ENCODE measurements at places on chromosomes 16 and 17.
A peak's percentile ranks its signal among the peaks of the same experiment; 100 is the strongest.

DNA sequence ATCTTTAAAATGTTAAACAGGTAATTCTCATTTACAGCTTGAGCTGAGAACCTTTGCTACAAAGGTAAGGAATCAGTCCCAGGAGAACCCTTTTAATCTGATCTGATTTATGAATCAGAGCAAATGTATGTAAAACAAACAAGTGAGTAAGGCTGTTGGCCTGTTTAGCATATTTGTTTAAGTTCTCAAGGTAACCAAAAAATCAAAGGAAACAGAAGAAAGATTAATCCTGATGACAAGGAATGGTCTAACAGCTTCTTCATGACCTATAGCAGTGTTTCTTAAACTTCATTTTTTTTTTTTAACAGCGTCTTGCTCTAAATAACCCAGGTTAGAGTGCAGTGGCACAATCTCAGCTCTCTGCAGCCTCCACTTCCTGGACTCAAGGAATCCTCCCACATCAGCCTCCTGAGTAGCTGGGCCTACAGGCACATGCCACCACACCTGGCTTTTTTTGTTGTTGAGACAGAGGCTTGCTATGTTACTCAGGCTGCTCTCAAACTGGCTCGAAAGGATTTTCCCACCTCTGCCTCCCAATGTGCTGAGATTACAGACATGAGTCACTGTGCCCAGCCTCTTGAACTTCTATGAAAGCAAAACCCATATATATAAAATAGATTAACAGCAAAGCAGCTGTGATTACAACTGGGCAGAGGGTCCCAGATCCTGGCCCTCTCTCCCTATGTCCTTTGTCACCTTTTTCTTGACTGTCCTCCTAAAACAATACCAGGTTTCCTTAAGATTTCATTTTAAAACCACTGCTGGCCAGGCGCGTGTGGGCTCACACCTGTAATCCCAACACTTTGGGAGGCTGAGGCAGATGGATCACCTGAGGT lies 5.1 kb upstream of the JPT1 start:
- DNase-seq = peak; percentile 52

DNA sequence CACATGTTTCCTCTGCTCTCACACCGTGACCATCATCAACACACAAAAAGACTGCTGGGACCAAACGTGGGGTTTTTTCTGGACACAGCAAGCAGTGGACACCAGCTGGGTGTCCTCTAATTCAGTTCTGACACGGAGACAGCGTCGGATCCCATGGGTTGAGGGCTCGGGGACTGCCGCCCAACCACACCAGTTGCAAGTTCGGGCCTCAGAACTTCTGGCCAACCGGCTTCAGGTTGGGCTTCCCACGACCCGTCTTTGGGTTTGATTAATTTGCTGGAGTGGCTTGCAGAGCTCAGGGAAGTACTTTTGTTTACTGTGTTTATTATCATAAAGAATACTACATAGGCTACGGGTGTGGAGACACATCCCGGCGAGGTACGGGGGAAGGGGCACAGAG lies 97.8 kb downstream of the BANP start:
- DNase-seq = no peak

- DNase-seq = no peak
Observed at GRCh38 chr16:79286646-79287423, 313.7 kb downstream of the MAF start.

GRCh38 chr16:22634954-22635353 lies 124.3 kb downstream of the NPIPB5 start:
- no peak for DNase-seq

DNA sequence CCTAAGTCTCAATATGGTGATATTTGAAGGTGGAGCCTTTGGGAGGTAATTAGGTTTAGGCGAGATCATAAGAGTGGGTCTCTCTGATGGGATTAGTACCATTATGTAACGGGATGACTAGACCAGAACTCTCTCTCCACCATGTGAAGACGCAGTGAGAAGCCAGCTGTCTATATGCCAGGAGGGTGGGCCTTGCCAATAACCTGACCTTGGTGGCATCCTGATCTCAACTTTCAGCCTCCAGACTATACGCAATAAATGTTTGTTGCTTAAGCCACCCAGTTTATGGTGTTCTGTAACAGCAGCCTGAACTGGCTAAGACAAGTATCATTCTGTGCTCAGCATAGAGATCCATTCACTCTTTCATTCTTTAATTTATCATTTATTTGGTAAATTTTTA lies 167.2 kb upstream of the CDH11 start:
- no peak for DNase-seq

- DNase-seq = peak; percentile 93
Observed at GRCh38 chr17:40111221-40112128, 10.3 kb upstream of the MSL1 start.

DNA sequence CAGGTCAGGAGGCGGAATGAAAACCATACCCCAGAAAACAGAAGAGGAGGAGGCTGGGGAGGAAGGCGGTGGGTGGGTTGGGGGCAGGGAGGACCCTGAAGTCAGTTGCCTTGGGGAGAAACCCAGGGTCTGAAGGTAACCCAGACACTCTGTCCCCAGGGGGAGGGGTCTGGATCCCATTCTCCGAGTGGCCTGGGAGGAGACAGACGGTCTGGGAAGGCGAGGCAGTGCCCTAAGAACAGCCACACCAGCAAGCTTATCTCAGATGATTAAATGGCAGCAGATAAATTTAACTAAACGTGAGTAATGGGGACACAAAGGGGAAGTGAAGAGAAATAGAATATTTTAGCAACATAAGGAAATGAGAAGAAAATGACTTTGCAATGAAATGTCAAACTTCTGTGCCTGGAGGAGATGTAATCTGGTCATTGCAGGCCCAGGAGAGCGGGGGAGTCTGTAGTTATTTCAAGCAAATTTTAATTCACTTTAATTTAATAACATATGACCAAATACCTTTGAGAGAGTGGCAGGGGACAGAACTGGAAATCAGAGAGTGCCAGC lies 21.4 kb upstream of the ZFP90 start:
- DNase-seq = no peak

Measured in GM23248 (cell line).